ENCODE measurements at places on chromosomes 5 and 9.

GRCh38 chr9:15354713-15355112 lies 47.7 kb upstream of the TTC39B start:
- no peak for DNase-seq

DNA sequence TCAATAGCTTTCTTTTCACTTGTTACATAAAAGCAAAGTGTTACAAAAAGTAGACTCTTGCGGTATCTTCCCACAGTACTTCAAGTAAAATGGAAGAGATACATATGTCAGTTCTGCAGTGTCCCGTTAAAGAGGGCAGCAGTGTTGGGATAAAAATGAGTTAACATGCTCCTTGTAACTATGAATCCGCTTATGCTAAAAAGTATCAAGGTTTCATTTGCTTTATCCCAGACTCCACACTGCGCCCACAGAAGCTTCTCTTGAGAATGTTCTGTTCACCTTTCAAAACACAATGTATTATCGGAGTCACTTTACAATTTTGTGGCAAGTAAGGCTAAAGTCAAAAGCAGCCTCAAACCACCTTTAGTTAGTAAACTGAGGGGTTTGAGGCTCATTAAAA lies 790 bp downstream of the PTAR1 start:
- peak; percentile 43 for DNase-seq

- no peak for DNase-seq
Measured at GRCh38 chr9:112032743-112033142, 136.1 kb downstream of the UGCG start.

- DNase-seq = no peak
Measured at GRCh38 chr5:56003679-56004078, 8.9 kb upstream of the IL6ST start.

DNA sequence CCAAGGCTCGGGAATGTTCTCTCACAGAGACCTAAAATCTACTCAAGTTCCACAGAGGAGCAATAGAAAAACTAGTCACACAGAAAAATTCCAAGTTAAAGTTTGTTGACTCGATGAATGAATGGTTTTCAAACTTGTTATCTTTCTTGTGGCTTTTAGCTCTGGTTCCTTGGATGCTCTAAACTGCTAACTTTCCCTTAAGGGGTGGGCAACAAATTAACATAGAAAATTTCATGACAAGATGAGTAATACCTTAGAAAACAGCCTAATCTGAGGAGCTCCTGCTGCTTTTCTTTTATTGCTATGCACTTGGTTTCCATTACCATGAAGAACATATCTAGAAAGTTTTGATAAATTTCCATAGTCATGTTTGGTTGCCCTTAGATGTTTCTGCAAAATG lies 100.2 kb upstream of the CCDC112 start:
- DNase-seq = no peak

DNA sequence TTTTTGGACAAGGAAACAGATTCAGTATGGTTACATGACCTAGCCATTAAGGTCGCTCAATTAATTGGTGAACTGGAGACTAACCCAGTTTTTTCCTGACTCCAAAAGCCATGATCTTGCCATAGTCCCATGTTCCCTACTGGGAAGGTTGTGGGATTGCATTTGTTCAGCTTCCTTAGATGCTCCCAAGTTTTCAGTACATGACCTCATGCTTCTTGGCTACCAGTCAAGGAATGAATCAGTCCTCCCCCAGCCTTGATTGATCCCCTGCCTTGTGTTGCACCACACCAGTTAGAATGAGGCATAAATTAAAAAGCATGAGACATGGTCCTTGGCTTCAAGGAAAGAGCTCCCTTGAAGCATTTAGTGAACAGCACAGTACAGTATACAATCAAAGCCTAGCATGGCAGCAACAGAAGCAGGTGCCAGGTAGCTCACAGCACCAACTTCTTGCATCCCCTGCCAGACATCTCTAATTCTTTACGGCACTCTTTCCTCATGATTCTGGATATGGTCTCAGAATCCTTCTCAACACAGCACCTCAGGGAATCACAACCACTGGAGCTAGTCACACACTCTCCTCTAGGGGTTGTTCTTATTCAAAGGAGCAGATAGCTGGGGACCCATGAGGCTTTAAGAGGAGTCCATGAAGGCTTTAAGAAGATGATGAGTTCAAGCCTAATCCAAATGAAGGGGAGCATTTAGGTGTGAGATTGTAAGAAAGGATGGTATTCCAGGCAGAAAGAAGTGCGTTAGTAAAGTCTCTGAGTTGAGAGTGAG lies 295.5 kb upstream of the CLINT1 start:
- DNase-seq = no peak

GRCh38 chr5:14097998-14098471 lies 45.1 kb upstream of the TRIO start:
- DNase-seq = no peak

DNA sequence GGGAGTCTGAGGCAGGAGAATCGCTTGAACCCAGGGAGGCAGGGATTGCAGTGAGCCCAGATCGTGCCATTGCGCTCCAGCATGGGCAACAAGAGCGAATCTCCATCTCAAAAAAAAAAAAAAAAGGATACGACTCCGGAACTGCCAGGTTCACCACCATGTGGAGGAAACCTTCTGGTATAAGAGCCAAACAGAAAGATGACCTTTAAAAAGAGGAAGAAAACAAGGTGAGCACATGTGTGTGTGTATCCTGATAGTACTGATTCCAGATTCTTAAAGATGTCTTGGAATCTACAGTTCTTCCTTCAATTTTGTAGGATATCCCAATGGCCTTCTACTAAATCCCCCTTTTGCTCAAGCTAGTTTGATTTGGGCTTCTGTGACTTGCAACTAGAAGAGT lies 33.7 kb downstream of the FBXO10 start:
- no peak for DNase-seq

- no peak for DNase-seq
Measured at GRCh38 chr9:88077071-88077617, 61.1 kb downstream of the SPATA31C2 start.

DNA sequence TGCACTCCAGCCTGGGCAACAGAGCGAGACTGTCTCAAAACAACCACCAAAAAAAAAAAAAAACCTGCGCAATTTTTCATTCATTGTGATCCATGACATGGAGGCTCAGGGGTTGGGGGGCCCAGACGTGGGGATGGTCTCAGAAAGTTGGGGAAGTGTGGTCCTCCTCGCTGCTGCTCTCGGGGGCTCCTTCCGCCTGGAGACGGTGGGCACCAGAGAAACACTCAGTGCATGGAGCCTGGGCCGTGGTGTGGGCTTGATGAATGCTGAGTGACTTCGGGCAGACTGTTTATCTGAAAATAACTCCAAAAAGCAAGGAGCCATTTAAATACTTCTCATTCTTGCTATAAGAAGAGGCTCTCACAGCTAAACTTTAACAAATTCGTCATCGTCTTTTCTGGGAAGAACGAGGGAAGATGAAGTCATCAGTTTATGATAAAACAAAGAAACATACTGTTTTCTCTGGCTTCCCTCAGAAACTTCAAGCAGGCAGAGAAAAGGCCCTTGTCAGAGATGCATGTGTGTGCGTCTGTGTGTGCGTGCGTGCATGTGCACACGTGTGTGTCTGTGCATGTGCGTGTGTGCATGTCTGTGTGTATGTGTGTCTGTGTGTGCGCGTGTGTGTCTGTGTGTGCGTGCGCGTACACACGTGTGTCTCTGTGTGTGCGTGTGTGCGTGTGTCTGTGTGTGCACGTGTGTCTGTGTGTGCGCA lies 35.0 kb downstream of the RASGEF1C start:
- DNase-seq = no peak

- DNase-seq = no peak
Measured at GRCh38 chr5:1136814-1137213, 25.0 kb upstream of the SLC12A7 start.

DNA sequence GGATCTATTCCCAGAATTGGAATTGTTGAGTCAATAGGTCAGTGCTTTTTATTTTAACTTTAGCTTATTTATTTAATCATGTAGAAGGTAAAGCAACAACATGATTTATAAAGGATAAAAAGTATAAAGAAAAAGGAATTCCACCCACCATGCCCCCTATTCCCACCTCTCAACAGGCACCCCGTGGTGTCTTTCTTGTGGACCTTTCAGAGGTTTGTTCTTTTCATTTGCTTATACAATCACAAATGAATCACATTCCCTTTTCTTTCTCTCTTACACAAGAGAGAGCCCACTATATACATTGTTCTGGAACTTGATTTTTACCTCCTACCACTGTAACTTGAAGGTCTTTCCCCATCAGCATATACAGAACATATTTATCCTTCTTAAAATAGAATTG lies 37.2 kb upstream of the SMIM32 start:
- DNase-seq = no peak

GRCh38 chr9:114053246-114054005 lies 24.7 kb downstream of the AMBP start:
- no peak for DNase-seq

- DNase-seq = no peak
Measured at GRCh38 chr5:9063615-9064245, 482.1 kb downstream of the SEMA5A start.

DNA sequence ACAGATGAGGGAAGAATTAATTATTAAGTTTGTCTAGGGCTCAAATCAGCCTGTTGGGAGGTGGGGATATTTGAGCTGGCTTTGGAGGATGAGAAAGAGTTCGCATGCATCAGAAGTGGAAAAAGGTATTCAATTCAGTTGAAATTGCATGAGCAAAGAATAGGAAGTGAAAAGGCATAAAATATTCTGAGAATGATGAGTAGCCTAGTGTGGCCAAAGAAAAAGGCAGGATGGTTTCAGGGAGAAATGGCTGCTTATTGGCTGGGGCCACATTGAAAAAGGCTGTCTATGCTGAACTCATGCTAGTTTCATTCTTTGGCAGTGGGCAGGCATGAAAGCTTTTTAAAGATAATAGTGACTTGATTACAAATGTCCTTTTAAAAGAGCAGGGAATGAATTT lies 235.4 kb upstream of the RIOK2 start:
- DNase-seq = no peak

GRCh38 chr9:102855641-102856040 lies 139.5 kb upstream of the CYLC2 start:
- no peak for DNase-seq

- DNase-seq = no peak
Measured at GRCh38 chr5:130032807-130033206, 128.5 kb downstream of the CHSY3 start.

- no peak for DNase-seq
Measured at GRCh38 chr9:25308549-25308948, 369.7 kb downstream of the TUSC1 start.

DNA sequence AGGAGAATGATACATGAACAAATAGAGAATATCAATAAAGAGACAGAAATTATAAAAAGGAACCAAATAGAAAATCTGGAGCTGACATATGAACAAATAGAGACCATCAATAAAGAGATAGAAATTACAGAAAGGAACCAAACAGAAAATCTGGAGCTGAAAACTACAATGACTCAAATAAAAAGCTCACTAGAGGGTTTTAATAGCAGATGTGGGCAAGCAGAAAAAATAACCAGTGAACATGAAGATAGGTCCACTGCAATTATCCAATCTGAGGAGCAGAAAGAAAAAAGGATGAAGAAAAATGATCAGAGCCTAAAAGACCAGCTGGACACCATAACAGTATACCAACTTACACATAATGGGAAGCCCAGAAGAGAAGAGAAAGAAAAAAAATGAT lies 353.7 kb downstream of the ARL15 start:
- DNase-seq = no peak

DNA sequence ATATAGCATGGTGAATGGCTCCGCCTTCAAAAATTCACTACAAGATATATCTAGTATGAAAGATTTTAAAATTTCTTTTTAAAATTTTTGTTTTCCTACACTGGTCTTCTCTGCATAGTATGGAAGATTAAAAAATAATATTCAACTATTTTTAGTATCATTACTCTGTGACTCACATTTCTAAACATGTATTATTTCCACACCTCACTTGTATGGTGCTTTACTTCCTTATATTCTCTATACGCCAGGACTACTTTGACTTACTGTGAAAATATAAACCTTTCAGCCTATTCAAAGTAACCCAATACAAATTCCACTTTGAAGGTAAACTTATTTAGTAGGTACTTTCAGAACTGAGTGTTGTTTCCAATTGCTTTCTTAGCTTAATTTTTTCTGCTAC lies 26.8 kb upstream of the TXNDC8 start:
- no peak for DNase-seq

- no peak for DNase-seq
Measured at GRCh38 chr5:115559524-115559923, 14.9 kb upstream of the FEM1C start.

GRCh38 chr9:134057751-134058701 lies 9.8 kb downstream of the BRD3 start:
- DNase-seq = no peak

GRCh38 chr9:117992006-117992405 lies 287.8 kb downstream of the TLR4 start:
- DNase-seq = no peak
